ENCODE measurements at places on chromosomes 7 and 10.

GRCh38 chr7:20401861-20402746 lies 71.4 kb downstream of the ITGB8 start:
- DNase-seq, result no peak

GRCh38 chr7:105932835-105933477 lies 30.1 kb upstream of the CDHR3 start:
- DNase-seq, result peak; percentile 57

DNA sequence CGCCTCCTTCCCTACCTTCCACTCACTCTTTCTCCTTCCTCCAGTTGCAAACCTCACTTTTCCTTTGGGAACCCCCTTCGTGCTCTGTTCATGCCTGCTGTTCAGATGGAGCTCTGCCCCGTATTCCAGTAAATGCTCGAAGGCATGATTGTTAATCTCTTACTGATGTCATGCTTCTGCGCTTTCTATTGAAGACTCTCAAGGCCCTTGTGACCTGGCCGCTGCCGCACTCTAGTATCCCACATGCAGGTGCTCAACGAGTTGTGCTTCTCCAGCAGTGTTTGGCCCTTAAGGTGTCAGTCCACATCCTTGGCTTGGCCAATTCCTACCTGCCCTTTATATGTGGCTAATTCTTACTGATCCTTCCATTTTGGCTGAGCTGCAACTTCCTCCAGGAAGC lies 158.6 kb downstream of the ADAM12 start:
- no peak for DNase-seq

GRCh38 chr7:26083113-26083512 lies 68.9 kb upstream of the NFE2L3 start:
- DNase-seq, result no peak

DNA sequence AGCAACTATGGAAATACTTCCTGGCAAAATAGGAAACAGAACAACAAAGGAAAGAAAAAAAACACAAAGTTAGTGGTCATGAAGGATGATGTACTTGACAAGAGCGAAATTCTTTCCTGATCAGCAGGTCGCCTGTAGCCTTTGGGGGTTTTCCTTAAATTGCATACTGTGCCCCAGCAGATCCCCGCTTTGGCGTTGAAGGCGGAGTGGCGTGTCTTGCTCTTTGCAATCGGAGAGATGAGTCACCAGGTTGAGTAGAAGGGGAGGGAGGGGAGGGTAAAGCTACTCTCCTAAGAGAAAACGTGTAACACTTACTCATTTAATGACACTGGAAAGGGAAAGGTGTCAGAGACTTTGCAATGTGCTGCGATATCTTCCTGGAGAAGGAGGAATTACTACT lies 587.2 kb downstream of the SORCS1 start:
- peak; percentile 82 for DNase-seq

GRCh38 chr7:1872191-1873069 lies 202.4 kb downstream of the ELFN1 start:
- DNase-seq, result no peak

- DNase-seq, result no peak
These were observed 17.4 kb downstream of the ZNRF2 start for GRCh38 chr7:30301751-30302150.

DNA sequence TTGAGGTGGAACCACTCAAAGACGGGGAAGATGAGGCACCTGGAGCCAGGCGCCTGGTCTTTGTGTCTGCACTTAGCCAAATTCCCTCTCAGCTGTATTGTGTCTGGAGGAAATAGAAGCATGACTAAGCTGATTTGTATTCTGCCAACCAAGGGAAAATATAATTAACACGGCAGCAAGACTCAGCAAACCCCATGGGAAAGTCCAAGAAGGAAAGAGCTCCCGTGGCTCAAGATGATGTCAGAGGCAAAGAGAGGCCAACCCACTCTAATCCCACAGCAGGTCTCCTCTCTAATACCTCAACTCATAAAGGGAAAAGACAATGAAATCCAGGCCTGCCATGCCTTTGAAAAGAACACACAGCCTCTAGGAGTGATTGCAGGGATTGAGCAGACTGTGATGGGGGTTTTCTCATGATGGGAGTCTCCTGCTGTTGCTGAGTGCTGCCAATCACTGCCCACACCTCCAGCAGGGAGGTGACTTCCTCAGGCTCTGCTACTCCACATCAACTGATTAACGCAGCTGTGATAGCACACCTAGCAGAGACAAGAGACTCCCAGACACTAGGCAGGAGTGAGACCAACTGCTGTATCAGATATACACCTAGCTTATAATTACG lies 255.5 kb upstream of the C7orf33 start:
- peak; percentile 91 for DNase-seq

DNA sequence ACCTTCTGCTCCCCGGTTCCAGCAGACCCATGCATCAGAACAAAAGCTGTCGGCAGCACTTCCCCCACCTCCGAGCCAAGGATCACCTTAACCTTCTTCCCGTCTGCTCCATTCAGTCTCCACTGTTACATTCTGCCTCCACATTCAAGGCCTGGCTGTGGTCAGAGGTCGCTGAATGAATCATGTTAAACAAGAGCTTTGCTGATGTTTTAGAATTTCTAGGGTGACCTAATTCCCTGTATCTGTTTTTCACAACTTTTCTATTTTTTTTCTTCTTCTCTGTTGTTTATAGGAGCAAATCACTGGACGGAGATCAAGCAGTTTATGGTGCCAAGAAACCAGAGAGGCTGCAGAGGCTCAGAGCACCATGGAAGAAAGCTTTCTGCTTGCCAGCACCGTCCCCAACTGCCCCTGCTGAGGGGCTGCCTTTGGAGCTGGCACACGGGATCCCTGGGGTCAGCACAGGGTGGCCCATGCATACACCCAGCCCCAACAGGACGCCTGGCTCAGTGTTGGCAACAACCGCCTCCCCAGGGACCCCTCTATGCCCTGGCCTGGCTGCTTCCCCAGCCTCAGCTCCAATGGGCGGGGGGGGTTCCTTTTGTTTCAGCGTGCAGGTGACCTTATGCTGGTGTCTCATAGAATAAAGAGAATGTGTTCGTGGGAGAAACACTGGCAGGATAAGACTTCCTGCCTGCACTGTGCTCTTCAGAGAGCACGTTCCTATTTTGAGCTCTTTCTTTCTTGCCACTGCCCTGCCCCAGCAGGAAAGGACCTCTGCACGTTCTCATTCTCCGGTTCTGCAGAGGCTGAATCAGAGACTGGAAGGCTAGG lies 182.7 kb upstream of the LYZL2 start:
- no peak for DNase-seq

DNA sequence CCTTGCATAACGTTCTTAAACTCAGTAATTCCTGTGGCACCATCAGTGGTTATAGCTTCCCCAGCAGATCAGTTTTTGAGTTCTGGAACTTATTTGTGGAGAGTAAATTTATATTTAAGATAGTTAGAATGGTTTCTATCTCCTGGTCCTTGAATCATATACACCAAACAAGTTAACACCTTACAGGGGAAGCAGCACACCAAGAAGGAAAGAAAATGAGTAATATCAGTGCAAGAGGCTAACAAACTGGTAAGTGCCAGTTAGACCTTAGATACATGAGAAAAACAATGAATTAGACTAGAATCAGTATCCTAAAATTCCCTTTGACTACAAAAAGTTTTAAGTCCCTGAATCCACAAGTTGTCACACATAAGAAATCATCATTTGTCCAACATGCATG lies 54.2 kb downstream of the ABI1 start:
- DNase-seq, result no peak

DNA sequence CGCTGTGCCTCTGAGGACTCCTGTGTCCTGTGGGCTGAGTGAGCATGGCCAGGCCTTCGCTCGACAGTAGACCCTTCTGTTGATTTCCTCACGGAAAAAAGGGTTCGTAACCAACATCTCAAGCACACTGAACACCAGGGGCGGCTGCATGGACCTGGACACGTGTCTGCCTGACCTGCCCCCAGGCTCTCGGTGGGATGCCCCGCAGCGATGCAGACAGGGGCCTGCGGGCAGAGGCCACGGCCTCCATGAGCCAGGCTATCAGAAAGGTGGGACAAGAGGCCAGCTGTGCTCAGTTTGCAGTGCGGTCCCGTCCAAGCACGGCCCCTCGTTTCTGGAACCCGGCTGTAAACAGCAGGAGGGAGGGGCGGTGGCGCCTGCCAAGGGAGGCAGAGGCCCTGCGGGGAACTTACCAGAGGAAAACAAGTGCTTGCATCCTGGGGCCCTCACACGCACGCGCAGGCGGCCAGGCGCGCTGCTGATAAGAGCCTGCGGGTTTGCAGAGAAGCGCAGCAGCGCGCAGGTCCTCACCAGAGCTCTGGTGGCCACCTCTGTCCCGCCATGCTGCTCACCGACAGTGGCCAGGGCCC lies 10.6 kb downstream of the GPR146 start:
- DNase-seq, result no peak
